ENCODE measurements at places on chromosomes 7 and 10. TPM values are rescaled to one million over a fixed set of nuclear protein-coding genes. Genes with fewer than 3 reads are reported as not detected.

Gene PTPN20
- total RNA-seq, result 5.8 TPM

Gene TSPAN33
- 9.9 TPM for total RNA-seq

DNA sequence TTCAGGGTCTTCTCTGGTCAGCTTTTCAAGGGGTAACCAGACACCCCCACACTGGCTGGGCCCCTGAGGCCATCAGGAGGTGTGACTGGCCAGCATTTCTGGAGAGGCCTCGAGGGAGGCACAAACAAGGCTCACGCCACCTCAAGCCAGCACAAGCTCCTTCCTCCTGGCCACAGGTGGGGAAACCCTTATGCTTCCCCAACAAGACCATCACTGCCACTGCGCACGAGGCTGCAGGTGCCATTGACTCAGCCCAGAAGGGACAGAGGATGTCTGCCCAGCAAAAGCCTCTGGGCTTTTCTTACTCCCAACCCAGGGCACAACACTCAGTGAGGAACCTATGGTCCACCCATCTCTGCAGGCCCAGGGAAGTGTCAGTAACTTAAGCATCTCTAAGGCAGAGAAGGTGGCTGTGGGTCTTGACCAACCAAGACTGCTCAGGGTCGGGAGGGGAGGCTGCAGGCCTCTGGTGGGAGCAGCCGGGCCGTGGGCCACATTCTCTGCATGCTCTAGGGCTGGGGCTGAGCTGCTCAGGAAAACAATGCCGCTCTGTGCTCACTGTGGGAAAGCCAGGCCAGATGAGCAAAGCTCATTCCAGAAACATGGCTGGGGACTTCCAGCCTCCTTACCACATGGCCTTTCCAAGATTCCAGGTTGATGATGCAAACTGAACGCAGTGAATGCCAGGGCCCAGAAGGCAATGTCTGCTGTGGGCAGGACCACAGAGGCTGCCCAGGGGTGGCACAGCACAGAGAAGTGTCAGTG, 24.2 kb upstream of the RASSF4 start:
- peaks cover 6% of the 10 kb centered on the region for H3K4me1 ChIP-seq
- H3K27me3 ChIP-seq, result no peaks in the 10 kb centered on the region
- no peak overlapping the region for H3K27ac ChIP-seq

DNA sequence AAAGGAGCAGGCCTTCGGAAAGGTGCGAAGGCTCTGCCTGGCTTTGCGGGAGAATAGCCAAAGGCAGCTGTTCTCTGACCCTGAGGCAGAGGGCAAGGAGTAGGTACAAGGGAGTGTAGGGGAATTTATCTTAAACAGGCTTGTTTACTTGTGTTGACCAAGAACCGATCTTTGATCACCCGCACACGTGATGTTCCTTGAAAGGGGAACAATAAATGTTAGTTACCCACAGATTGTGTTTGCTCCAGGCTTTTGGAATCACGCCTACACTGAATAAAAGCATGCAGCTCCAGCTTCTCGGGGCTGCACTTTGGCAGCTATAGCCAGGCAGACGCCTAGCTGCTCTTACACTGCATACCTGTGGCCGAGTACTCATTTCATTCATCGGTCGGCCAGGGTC, 420.8 kb downstream of the PHF14 start:
- no peak overlapping the region for H3K4me3 ChIP-seq
- no peak overlapping the region for H3K27ac ChIP-seq
- no peak for DNase-seq
- no peaks in the 10 kb centered on the region for H3K36me3 ChIP-seq

DNA sequence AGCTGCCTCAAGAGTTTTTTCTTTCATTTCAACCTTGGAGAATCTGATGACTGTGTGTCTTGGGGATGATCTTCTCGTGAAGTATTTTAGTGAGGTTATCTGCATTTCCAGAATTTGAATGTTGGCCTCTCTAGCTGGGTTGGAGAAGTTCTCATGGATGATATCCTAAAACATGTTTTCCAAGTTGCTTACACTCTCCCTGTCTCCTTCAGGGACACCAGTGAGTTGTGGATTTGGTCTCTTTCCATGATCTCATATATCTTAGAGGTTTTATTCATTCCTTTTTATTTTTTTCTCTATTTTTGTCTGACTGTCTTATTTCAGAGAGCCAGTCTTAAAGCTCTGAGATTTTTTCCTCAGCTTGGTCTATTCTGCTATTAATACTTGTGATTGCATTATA, 282.3 kb upstream of the CSTF2T start:
- no peak overlapping the region for H3K27ac ChIP-seq
- H3K27me3 ChIP-seq, result no peaks in the 10 kb centered on the region
- no peaks in the 10 kb centered on the region for H3K4me1 ChIP-seq
- H3K4me3 ChIP-seq, result no peak overlapping the region
- H3K36me3 ChIP-seq, result no peaks in the 10 kb centered on the region

Measured in thyroid gland (tissue), 4 donors.